NCI-H510A treated with DMSO at 0.1 percent for 48 hours (cell line): ENCODE measurements at places on chromosomes 2 and 18.

DNA sequence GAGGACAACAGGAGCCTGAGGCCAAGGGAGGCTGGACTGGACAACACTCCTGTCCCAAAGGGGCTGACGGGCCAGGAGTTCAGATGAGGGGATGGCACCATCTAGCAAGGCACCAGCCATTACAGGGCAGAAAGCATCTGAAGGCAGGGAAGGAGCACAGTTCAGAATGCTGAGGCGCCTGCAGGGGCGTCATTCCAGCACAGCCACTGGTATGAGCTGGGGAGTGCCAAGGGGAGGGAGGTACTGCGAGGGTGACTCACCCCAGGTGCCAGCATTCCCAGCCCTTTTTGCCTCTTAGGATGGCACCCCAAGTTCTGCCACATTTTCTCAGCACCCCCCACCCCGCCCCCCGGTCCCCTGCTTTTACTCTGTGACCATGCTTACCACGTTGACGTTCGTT, 129.8 kb upstream of the EPAS1 start:
- DNase-seq, result no peak

- no peak for DNase-seq
These were observed 389.4 kb downstream of the ZEB2 start for GRCh38 chr2:144130551-144130950.

DNA sequence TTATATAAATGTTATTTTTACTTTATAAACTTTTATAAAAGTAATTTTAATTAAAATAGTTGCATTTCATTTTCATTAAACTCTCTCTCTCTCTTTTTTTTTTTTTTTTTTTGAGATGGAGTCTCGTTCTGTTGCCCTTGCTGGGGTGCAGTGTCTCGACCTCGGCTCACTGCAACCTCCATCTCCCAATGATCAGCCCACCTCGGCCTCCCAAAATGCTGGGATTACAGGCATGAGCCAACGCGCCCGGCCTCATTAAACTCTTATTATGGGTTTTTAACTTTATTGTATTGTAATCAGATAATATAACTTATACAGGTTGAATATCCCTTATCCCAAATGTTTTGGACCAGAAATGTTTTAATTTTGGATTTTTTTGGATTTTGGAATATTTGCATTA, 10.9 kb upstream of the NPPC start:
- no peak for DNase-seq

GRCh38 chr2:20292984-20293383, 57.7 kb downstream of the PUM2 start:
- no peak for DNase-seq

GRCh38 chr2:199984755-199985154, 29.4 kb downstream of the MAIP1 start:
- DNase-seq, result no peak

DNA sequence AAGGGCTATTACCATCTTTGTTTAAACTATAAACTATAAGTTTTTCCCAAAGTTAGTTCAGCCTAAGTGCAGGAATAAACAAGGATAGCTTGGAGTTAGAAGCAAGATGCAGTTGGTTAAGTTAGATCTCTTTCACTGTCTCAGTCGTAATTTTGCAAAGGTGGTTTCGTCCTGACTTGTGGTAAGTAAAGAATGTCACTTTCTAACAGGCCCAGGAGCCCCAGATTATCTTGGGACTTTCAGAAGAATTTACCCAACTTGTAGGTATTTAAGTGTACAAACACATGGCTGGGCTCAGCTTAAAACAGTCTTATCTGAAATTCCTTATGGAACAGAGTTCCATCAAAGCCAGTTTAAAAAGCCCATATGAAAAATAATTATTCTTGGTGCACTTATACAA, 18.3 kb upstream of the FAM98A start:
- no peak for DNase-seq

DNA sequence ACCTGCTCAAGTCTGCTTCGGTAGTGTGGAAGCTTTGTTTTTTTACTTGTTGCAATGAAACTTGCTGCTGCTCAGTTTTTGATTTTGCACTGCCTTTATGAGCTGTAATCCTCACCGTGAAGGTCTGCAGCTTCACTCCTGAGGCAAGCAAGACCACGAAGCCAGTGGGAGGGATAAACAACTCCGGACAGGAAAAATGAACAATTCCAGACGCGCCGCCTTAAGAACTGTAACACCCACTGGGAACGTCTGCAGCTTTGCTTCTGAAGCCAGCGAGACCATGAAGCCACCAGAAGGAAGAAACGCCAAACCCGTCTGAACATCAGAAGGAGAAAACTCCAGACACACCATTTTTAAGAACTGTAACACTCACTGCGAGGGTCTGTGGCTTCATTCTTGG, 245.7 kb upstream of the REG3G start:
- no peak for DNase-seq

DNA sequence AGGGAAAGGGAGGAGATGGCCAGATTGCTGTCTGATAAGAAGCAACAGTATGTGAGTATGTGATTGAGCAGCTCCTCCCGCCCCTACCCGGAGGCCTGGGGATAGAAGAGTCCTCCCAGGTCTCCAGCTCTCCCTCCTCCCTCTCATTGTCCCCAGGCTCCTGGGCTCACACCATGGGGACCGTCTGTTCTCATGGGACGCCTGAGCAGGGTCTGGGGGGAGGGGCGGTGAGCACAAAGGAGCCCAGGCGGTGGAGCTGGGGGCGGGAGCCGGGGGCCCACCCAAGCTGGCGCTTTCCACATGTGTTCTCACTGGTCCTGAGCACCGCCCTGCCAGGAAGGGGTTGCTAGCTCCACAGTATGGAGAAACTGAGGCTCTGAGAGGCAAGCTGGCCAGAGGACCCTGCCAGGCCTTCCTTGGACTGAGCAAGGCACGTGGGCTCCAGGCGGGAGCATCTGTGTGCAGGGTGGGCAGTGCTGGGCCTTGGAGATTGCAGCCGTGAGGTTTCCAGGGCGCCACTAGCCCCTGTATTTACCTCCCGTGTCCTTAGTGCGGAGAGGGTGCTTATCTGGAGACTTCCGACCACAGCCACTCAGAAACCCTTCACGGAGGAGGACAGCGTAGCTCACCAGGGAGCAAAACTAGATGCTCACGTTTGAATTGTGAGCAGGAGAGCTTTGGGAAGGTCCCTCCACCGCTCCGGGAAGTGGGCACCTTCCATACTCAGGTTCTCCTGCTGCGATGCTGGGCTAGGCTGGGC, 37.4 kb downstream of the PDIA6 start:
- DNase-seq, result no peak

GRCh38 chr2:233966388-233966787, 49.2 kb downstream of the TRPM8 start:
- DNase-seq, result no peak

GRCh38 chr2:197261808-197262226, 48.8 kb downstream of the ANKRD44 start:
- peak; percentile 29 for DNase-seq

- DNase-seq, result no peak
These were observed at the start of gene INPP5D for GRCh38 chr2:233059797-233060500. INPP5D (plus strand) TSS chr2:233060342; CDS start chr2:233060479, 137 bp downstream.

GRCh38 chr18:49725809-49726674, 87.3 kb downstream of the ACAA2 start:
- no peak for DNase-seq

GRCh38 chr2:120498576-120499394, 152.8 kb downstream of the INHBB start:
- no peak for DNase-seq

DNA sequence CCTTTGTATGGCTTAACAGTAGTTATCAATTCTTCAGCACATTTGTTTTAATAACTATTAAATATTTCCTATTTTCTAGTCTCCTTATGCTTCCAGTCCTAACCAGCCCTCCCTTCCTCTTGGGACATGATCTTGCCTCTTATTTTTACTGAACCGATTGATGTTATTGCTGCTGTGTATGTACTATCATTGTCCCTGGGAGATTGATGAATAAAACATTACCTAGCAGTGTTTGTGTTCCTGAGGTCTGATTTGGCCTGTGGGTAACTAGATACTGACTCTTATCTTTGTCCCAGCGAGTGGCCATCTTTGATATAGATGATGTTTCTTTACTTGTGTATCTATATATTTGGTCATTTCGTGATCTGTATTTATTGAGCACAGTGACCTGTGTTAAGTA, 192.9 kb downstream of the BABAM2 start:
- no peak for DNase-seq

- no peak for DNase-seq
These were observed 6.9 kb downstream of the OSR1 start for GRCh38 chr2:19351499-19351898.

GRCh38 chr2:25197336-25198208, 29.2 kb upstream of the POMC start:
- DNase-seq, result no peak

- peak; percentile 73 for DNase-seq
These were observed 32.2 kb downstream of the TMEFF2 start for GRCh38 chr2:192162392-192163042.

- DNase-seq, result no peak
These were observed 44.5 kb downstream of the TMEM131 start for GRCh38 chr2:97951155-97951680.

DNA sequence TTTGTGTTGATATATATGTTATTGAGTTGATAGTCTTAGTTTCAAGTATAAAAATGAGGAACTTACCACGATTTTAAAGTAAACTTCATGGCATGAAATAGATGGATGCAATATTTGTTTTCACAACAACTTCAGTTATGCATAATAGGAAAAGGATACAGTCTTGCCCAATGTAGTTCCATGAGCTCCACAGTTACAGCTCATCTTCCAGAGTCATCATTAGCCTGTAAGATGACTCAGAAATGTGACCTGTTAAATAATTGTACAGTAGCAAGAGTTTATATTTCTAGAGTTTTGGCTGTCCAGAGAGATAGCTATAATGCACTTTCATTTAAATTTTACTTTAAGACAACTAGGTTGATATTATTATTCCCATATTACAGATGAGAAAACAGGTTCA, 80.9 kb upstream of the ARHGAP28 start:
- no peak for DNase-seq

GRCh38 chr18:62587689-62588088, 64.9 kb downstream of the ZCCHC2 start:
- DNase-seq, result no peak

- DNase-seq, result no peak
These were observed 111.2 kb upstream of the KLHL29 start for GRCh38 chr2:23273786-23274185.

DNA sequence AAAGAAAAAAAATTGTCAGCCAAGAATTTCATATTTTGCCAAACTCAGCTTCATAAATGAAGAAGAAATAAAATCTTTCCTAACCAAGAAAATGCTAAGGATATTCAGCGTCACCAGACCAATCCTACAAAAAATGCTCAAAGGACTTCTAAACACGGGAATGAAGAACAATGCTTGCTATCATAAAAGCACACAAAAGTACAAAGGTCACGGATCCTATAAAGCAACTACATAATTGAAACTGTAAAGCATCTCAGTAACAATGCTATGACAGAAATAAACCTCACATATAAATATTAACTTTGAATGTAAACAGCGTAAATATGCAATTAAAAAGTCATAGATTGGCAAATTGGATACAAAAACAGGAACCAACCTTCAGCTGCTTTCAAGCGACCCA, 1314.6 kb upstream of the GYPC start:
- no peak for DNase-seq

GRCh38 chr2:196284144-196284844, 112.9 kb upstream of the STK17B start:
- no peak for DNase-seq

DNA sequence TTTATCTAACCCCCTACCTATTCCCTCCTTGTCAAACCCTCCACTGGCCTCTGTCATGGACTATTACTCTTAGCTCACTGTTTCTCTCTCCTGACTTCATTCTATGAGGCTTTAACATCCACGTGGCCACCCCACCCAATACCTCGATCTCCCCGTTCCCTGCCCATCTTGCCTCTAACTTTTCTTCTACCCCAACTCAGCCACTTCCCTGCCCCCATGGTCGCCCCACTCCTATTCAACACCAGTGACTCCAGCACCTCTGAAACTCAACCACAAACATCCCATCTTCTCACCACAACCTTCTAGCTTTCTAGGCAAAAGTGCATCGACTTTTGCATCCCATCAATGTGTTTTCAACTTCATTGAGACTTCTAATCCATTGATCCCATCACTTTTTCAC, 94.2 kb upstream of the EPAS1 start:
- DNase-seq, result no peak

DNA sequence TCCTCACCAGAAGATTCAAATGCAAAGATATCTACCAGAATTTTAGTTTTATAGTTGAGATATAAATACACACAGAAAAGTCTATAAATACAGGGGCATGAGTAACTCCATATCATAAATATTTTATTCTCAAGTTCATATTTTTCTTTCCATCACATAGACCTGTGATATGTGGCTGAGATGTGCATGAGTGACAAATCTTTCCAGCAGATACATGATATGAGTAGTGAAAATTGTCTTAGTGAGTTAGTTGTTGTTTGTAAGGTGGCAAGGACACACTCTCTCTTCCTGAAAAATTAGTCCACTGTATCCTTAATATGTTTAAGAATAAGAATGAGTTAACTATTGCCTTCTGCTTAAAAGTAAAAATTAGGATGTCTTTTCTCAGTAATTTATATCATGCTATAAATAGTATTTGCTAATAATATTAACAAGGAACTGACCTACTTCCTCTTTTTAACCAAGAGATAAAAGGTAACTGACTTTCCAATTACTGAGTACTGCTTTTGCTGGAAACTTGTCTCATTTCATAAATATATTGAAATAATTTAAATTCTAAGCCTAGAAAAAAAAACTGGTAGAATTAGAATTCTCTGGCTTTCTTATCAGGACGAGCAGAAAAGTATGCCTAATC, 85.2 kb upstream of the SESTD1 start:
- no peak for DNase-seq

DNA sequence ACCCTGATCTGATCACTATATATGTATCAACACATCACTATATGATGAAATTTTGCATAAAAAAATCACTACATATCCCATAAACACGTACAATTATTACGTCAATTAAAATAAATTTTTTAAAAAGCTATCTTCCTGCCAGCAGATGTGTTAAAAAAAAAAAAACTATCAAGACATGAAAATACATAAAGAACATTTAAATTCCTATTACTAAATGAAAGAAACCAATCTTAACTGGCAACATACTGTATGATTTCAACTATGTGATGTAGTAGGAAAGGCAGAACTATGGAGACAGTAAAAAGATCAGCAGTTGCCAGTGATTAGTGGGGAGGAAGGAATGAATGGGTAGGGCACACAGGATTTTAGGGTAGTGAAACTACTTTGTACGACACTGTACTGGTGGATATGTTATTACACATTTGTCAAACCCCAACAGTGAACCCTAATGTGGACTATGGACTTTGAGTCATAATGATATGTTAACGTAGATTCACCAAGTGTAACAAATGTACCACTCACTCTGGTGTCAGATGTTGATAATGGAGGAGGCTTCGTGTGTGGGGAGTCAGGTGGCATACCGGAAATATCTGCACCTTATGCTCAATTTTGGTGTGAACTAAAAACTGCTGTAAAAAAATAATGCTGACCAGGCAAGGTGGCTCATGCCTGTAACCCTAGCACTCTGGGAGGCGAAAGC, 27.4 kb downstream of the USP34 start:
- DNase-seq, result no peak

DNA sequence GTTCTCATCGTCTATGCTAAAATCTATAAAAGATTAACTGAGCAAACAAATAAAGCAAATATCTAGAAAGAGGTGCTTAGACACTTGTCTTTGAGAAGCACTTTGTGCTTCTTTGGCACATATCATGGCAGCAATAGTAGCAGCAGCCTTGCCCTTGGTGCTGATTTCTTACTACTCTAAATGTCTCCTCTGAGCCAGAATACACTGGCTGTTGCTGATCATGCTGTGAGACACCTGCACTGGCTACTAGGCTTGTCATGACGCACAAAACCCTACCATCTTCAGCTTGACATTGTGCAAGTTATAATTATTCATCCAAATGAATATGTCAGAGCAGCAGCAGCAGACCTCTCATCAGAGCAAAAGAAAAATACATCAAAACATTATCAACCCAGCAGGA, 46.7 kb downstream of the FANCL start:
- no peak for DNase-seq
